ENCODE measurements at places on chromosomes 5 and 9. TPM values are rescaled to one million over a fixed set of nuclear protein-coding genes. Genes with fewer than 3 reads are reported as not detected.

GRCh38 chr5:66689522-66690220 lies 93.5 kb downstream of the MAST4 start:
- no peak overlapping the region for H3K4me3 ChIP-seq
- no peaks in the 10 kb centered on the region for H3K27me3 ChIP-seq
- no peaks in the 10 kb centered on the region for H3K36me3 ChIP-seq
- no peaks in the 10 kb centered on the region for H3K4me1 ChIP-seq
- H3K27ac ChIP-seq, result no peak overlapping the region

GRCh38 chr5:36243653-36244052 lies 1.9 kb upstream of the NADK2 start:
- no peak for DNase-seq
- H3K27ac ChIP-seq, result no peak overlapping the region
- H3K36me3 ChIP-seq, result no peaks in the 10 kb centered on the region
- no peak overlapping the region for H3K4me3 ChIP-seq
- no peaks in the 10 kb centered on the region for H3K27me3 ChIP-seq

DNA sequence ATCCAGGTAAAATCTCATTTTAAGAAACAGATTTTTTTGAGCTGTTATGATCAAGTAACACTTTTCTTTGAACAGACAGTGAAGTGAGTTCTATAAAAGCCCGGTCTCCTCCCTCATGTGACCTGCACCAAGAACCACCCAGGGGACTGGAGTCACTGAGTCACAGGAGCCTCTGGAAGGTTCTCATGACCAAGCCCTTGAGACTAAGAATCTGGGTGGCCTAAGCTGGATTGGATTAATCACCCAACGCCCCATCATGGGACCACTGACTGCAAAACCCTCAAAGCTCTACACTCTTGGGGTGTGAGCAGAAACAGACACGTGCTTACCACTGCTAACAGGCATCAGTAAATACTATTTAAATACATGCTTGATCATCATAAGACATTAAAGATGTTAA lies 48.4 kb downstream of the SECISBP2 start:
- H3K27ac ChIP-seq, result no peak overlapping the region
- H3K27me3 ChIP-seq, result no peaks in the 10 kb centered on the region
- no peak for DNase-seq
- peaks cover 12% of the 10 kb centered on the region for H3K36me3 ChIP-seq
- peaks cover 9% of the 10 kb centered on the region for H3K4me1 ChIP-seq
- no peak overlapping the region for H3K4me3 ChIP-seq

DNA sequence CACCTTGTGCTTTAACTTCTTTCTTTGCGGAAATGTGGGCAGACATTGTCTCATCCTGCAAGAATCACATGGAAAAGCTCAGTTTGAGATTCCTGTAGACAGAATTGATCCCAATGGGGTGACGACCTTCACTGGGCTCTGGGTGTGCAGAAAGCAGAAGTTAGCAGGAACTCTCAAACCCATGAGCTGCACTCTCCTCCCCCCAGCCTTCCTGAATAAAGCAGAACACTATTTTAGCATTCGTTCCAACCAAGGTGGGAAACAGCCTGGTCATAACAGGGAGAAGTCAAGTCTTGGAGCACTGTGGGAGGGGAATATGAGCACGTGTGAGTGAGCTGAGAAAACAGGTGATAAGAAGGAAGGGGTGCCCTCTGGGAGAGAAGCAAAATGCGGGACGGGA lies 87.4 kb upstream of the FER start:
- H3K4me3 ChIP-seq, result no peak overlapping the region
- H3K4me1 ChIP-seq, result no peaks in the 10 kb centered on the region
- H3K27me3 ChIP-seq, result no peaks in the 10 kb centered on the region
- H3K27ac ChIP-seq, result no peak overlapping the region

GRCh38 chr5:54905942-54906537 lies 79.4 kb downstream of the ESM1 start:
- DNase-seq, result no peak
- no peaks in the 10 kb centered on the region for H3K4me1 ChIP-seq
- H3K36me3 ChIP-seq, result no peaks in the 10 kb centered on the region
- H3K27ac ChIP-seq, result no peak overlapping the region
- no peak overlapping the region for H3K4me3 ChIP-seq
- no peaks in the 10 kb centered on the region for H3K27me3 ChIP-seq

GRCh38 chr5:29218138-29218537 lies 1975.3 kb upstream of the CDH6 start:
- H3K4me3 ChIP-seq, result no peak overlapping the region
- no peak overlapping the region for H3K27ac ChIP-seq
- no peaks in the 10 kb centered on the region for H3K36me3 ChIP-seq
- DNase-seq, result no peak

PCSK1 gene
- total RNA-seq, result 0.24 TPM

PRUNE2 gene
- total RNA-seq, result 9.5 TPM

SHOC1 gene
- 3.1 TPM for total RNA-seq

NEURL1B gene
- 29.4 TPM for total RNA-seq

JAKMIP2 gene
- 8.4 TPM for total RNA-seq

GRAMD2B gene
- 70.4 TPM for total RNA-seq

All from upper lobe of left lung (tissue), 6 donors.